Naive thymus-derived CD8-positive, alpha-beta T cell (primary cell): ENCODE measurements at places on chromosomes 7 and 10. TPM values are rescaled to one million over a fixed set of nuclear protein-coding genes. Genes with fewer than 3 reads are reported as not detected.

GRCh38 chr7:92609921-92610518 lies 19.8 kb upstream of the FAM133B start:
- DNase-seq = no peak

DNA sequence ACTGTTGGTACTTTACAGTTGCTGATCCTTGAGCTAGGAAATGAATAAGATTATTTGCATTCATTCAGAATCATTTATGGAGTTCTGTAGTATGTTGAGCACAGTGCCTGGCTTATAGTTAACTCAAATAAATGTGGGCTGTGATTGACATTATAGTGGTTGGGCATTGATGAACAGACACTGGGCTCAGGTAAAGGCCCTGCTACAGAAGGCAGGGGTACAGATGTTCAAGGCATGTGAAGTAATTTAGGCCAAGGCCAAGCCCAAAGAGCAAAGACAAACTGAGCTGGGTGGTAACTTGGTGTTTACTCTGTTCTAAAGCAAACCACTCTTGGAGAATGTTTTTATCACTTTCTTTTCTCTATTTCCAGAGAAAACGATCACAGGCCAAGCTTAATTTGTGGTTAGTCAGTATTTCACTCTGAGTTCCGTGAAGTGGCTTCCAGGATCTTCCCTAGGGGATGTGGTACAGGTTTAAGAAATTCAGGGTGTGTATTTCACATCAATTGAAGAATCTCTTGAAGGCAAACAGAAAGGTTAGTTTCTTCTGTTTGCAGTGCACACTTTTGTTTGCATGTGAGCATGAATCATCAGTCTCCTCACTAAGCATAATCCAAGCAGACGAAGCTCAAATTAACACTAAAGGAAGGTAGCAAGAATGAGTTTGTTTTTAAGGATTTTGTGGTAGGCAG lies 113.9 kb upstream of the PRR15 start:
- DNase-seq = no peak

DNA sequence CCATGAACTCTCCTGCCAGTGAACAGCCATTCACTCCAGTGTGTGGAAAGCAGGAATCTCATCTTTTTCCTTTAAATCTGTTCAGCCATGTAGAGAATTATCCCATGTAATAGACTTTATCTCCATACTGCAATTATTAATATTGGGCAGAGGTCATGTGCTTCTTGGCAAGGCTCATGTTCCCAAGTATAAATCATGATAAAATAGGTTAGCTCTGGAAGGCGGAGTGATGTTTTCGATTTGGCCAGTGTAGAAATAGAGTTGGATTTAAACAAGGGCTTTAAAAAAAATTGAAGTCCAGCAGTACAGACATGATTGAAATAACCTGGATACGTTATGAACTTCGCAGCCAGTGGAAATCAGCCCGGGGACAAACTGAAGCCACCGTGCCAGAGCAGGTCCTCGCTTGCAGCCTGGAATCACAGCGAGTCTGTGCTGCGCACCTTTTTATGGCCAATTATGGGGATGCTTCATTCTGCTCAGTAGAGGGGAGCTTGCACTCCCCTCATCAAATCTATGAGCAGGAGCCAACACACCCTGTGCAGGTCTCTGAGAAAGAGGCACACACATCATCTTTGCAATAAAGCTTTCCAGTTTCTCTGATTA lies 654.0 kb upstream of the MKI67 start:
- DNase-seq = no peak

DNA sequence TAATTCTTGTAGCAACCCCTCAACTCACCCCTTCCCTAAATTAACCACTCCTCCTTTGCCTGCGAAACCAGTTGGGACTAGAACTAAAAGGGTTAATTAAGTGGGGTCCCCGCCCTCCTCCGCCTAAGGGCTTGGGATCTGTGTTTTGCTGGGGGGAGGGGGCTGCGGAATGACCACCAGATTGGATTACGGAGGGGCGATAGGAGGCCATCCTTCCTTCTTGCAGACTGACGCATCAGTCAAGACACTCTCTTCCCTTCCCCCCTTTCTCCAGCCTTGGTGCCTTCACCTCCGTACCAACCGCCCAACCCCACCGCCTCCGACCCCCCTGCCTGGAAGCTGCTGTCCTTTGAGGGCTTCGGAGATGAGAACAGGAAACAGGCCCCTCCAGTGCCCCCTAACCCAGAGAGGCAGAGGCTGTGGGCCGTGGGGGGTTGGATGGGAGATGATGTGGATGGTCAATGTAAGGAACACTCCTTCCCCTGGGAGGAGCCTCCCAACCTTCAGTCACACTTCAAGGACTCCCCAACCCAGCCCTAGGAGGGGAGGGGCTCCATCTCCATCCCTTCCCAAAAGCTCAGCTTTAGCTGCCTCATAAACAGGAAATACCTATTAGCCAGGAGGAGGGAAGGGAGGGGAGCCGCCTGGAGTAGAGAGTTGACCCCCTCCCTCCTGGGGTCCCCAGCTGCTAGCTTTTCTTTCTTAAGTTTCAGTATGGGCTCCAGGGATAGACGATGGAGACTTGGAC lies 997 bp upstream of the LDB1 start:
- no peak for DNase-seq

DNA sequence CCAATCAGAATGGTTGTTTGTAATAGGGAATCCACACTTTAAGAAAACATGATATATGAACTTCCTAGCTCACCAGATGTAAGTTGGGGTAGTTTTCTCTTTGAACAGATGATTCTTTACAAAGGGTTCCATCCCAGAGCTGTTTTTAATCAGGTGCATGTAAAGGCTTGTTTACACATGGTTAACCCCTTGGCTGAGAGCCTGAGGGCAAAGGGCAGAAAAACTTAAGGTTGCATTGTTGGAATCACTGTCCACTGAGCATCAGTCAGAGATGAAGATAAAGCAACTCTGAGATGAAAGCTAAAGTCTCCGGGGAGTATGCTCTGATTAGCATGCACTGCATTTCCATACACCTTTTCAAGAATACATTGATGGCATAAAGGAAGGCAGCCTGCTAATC lies 518.2 kb downstream of the SORCS3 start:
- DNase-seq = no peak

DNA sequence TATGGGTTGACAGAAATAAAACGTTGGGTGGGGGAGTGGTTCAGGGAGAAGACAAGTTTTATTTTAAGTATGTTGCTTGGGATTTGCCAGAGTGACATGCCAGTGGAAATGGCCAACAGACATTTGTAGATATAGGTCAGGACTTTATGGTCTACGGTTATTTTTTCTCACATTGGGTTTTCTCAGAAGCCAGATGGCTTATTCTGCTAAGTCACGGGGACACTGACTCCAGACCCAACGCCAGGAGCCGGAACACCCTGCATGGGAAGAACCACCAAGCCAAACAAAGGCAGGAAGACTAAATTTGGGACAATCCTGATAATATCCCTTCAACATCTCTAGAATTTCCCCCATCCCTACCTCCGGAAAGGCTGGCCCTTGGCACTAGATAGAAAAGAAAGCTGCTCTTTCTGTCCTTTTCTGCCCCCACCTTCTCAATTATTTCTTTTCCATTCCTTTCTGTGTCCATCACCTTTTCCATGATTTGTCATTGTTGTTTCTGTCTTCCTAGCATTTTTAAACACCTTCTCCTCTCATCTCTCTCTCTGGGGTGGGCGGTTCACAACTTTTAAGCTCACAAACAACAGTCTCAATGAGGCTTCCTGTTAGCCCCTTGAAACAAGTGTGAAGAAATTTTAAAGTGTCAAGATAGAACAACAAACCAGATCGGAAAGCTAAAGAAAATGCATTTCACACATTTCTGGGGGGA lies 44.7 kb downstream of the TBXAS1 start:
- no peak for DNase-seq

DNA sequence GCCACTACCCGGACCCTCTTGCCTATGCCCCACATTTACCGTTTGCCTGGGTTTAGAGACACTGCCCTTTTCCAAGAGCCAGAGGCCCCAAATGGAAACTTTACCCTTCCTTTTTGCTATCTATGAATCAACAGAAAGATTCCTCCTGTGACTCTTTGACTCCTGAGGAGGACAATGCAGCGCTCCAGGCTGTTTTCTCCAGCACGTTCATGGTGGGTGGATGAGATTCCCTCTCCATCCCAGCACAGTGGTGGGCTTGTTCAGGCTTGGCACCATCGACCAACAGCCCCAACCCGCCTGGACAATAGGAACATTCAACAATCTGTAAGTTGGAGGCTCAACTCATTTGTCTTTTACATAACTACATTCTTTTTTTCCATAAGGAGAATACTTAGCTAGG lies 55.9 kb downstream of the DLD start:
- DNase-seq = no peak

DNA sequence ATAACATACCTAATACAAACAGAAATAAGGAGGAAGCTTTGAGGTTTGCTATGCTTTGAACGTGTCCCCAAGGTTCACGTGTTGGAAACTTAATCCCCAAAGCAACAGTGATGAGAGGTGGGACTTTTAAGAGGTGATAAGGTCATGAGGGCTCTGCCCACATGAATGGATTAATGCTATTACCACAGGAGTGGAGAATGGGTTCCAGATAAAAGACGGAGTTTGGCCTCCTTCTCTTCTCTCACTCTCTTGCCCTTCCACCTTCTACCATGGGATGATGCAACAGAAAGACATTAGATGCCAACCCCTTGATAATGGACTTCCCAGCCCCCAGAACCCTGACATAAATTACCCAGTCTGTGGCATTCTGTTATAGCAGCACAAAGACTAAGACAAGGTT lies 9.6 kb downstream of the ITGB1 start:
- DNase-seq = no peak

- no peak for DNase-seq
Observed at GRCh38 chr10:60707841-60708240, 70.4 kb upstream of the CDK1 start.

- DNase-seq = no peak
Observed at GRCh38 chr10:2978574-2979273, 88.6 kb upstream of the PFKP start.

DNA sequence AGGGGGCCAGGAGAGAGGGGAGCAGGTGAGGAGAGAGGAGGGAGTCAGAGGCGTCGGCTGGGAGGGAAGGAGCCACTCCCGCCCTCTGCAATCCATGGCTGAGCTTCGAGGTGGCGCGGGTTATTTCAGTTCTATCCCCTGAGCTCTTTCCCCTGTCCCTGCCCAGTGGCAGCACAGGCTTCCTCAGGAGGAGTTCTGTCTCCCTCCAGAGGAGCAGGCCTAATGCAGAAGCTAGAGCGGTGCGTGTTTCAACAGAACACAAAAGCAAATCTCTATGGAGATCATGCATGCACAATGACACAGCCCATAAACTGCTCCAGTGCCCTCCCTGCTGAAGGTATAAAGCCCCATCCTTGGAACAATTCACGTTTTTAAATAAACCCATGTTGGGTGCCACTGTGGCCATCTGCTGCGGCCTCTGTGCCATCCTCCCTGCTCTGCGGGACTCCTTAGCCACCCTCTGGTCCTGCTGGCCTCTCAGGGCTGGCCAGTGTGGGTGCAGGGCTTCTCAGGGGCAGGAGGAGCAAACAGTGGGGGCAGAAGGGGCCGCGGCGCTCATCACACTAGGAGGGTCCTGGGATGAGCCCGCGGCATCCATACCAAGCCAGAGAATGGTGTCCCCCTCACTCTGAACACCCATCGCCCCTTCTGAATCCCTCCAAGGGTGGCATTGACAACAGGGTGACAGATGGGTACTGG lies 192.6 kb upstream of the LYZL2 start:
- DNase-seq = no peak

GRCh38 chr10:124446830-124447750 lies 2.7 kb downstream of the NKX1-2 start:
- no peak for DNase-seq

ERVW-1 gene
- not detected for polyA plus RNA-seq

REPIN1 gene
- 39.8 TPM for polyA plus RNA-seq

IL15RA gene
- 4.7 TPM for polyA plus RNA-seq

SLC26A3 gene
- polyA plus RNA-seq = not detected

CLDN3 gene
- not detected for polyA plus RNA-seq

AKR1C2 gene
- polyA plus RNA-seq = not detected
